Stimulated activated CD8-positive, alpha-beta memory T cell treated with anti-CD3 and anti-CD28 coated beads, Interleukin-7, amount 100 ng/mL, for 4 hours (primary cell): ENCODE measurements at places on chromosomes 4 and X.

DNA sequence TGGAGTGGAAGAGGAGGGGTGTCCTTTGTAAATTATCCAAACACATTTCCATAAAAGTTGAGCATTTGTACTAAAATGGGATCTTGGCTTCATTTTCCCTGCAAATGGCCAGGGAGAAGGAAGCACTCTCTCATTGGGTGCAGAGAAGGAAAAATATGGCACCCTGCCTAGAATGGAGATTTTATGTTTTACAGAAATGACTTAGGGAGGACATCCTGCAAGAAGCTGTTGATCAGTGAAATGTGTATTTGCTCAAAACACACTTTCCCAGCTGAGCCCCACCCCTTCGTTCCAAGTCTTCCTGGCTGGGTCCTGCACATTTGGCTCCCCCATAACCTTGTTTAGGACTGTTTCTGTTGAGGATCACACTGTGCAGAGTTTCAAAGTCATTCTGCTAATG is 213.5 kb upstream of the TAPT1 start:
- DNase-seq, result no peak

GRCh38 chrX:134148172-134148692 is 88.8 kb upstream of the CCDC160 start:
- no peak for DNase-seq

DNA sequence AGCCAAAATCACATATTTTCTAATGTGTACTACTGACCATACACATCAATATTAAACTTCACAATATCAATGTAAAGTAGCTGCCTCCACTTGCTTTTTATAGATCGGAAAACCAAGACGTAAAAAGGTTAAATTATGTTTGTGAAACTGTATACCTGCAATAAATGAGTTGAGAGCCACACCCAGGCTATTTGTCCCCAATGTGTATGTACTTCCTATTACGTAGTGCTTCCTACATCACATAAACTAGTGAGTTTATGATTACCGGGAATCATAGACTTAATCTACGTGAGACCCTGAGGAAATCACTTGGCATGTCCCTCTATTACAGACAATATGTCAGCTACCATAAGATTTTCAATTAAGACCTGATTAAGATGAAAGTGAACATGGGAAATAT is 903.4 kb downstream of the RAB28 start:
- DNase-seq, result no peak

- DNase-seq, result peak; percentile 12
Observed at GRCh38 chrX:134990801-134991481, at the start of gene SMIM10. TSS of gene SMIM10 (plus strand) at chrX:134990991. CDS start at chrX:134991096, 105 bp downstream.

DNA sequence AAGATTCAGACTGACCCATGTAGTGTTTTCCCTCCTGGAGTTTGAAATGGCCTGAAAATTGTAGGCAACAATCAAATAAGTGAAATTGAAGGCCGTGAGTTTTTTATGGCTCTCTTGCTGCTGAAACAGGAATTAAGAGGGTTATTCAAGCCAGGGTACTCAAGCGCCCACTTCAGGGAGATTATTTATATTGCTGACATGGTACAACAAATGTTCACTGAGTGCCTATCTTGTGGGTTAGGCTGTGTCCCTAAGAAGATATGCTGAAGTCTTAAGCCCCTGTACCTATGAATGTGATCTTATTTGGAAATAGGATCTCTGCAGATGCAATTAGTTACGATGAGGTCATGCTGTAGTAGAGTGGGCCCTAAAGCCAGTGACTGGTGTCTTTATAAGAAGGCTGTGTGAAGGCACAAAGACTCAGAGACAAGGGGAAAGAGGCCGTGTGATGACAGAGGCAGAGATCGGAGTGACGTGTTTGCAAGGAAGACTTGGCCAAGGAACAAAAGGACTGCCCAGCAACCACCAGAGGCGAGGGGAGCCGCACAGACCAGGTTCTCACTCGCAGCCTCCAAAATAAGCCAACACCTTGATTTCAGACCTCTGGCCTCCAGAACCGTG is 72.9 kb downstream of the MED28 start:
- DNase-seq, result no peak

GRCh38 chr4:4610672-4611071 is 68.8 kb upstream of the STX18 start:
- no peak for DNase-seq

DNA sequence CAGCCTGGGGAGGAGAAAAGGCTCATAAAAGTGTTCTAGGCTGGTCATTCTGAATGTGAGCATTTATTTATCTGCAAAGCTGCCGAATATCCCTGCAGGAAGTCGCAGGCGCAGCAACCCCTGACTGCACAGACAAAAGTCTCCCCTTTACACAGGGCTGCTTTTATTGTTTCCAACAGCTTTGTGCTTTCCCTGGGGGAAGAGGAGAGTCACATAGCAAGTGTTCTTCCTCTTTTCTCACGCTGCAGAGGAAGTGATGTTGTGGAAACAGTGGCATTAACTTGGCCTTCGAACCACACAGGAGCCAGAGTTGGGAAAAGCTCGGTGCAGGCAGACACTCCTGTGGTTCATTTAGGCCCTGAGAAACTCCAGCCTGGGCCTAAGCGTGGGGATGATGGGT is 81.5 kb upstream of the BCOR start:
- DNase-seq, result no peak
